Tracheal epithelial cell (primary cell): ENCODE measurements at places on chromosomes 4 and X. TPM values are rescaled to one million over a fixed set of nuclear protein-coding genes. Genes with fewer than 3 reads are reported as not detected.

The DCLK2 gene
- total RNA-seq: 0.96 TPM in 1 of 2 replicates, not detected in the other

The FREM3 gene
- total RNA-seq: under 0.01 TPM in 1 of 2 replicates, not detected in the other

The TCEAL3 gene
- total RNA-seq: 1.3 and 2.9 TPM in 2 replicates

The CTBP1 gene
- 278 and 286 TPM in 2 replicates for total RNA-seq

The ADGRG4 gene
- not detected in 2 replicates for total RNA-seq

The TCEAL5 gene
- total RNA-seq: not detected in 2 replicates

The GPM6B gene
- under 0.01 and 0.21 TPM in 2 replicates for total RNA-seq

The TRMT44 gene
- 14.7 and 22.9 TPM in 2 replicates for total RNA-seq

The PF4V1 gene
- total RNA-seq: 2.7 TPM in 1 of 2 replicates, not detected in the other

The PITX2 gene
- not detected in 2 replicates for total RNA-seq

The GYG2 gene
- total RNA-seq: not detected in 2 replicates

The SUPT20HL1 gene
- not detected in 2 replicates for total RNA-seq

The GPRASP1 gene
- total RNA-seq: 0.21 and 0.48 TPM in 2 replicates

The C4orf51 gene
- total RNA-seq: not detected in 2 replicates

The POLN gene
- total RNA-seq: 0.85 and 2.4 TPM in 2 replicates

The CBLL2 gene
- not detected in 2 replicates for total RNA-seq

The SLC4A4 gene
- under 0.01 and 1.4 TPM in 2 replicates for total RNA-seq

The STK26 gene
- total RNA-seq: 51.6 and 60.7 TPM in 2 replicates

The PNMA6F gene
- not detected in 2 replicates for total RNA-seq

The XG gene
- total RNA-seq: 0.85 and 1.9 TPM in 2 replicates

The SAGE1 gene
- total RNA-seq: not detected in 2 replicates

The MAGEA11 gene
- not detected in 2 replicates for total RNA-seq

The AFAP1 gene
- 8.7 and 27.0 TPM in 2 replicates for total RNA-seq

The GABRB1 gene
- total RNA-seq: not detected in 2 replicates

The ZAR1 gene
- not detected in 2 replicates for total RNA-seq

The CD40LG gene
- total RNA-seq: not detected in 2 replicates

The TRIM60 gene
- total RNA-seq: not detected in 2 replicates

The TRO gene
- total RNA-seq: 2.4 TPM in 1 of 2 replicates, not detected in the other

The DKK2 gene
- under 0.01 TPM in 1 of 2 replicates, not detected in the other for total RNA-seq

The CENPI gene
- total RNA-seq: 1.7 and 3.9 TPM in 2 replicates

The ZMAT1 gene
- 0.24 TPM in 1 of 2 replicates, not detected in the other for total RNA-seq

The OTUD6A gene
- not detected in 2 replicates for total RNA-seq

The NRK gene
- 3.4 TPM in 1 of 2 replicates, not detected in the other for total RNA-seq

The SLC6A8 gene
- 41.4 and 44.8 TPM in 2 replicates for total RNA-seq

The TNMD gene
- not detected in 2 replicates for total RNA-seq

The TCEAL9 gene
- 35.4 and 50.8 TPM in 2 replicates for total RNA-seq

The BTC gene
- total RNA-seq: 0.64 and 3.1 TPM in 2 replicates

The PAK3 gene
- total RNA-seq: 0.21 and 2.4 TPM in 2 replicates

The GIMD1 gene
- total RNA-seq: not detected in 2 replicates

The TMEM144 gene
- 3.9 and 5.3 TPM in 2 replicates for total RNA-seq

The PPP1R2C gene
- not detected in 2 replicates for total RNA-seq

The SSX4B gene
- not detected in 2 replicates for total RNA-seq

The CT55 gene
- not detected in 2 replicates for total RNA-seq

The NMU gene
- total RNA-seq: 4.6 and 7.9 TPM in 2 replicates

The CFAP47 gene
- under 0.01 TPM in 1 of 2 replicates, not detected in the other for total RNA-seq

The HHIP gene
- total RNA-seq: 0.96 TPM in 1 of 2 replicates, not detected in the other

The GAB3 gene
- total RNA-seq: 0.24 and 0.43 TPM in 2 replicates

The ADH1A gene
- total RNA-seq: not detected in 2 replicates

The GAGE12J gene
- total RNA-seq: not detected in 2 replicates

The TBC1D9 gene
- 19.0 and 26.5 TPM in 2 replicates for total RNA-seq

The SCD5 gene
- total RNA-seq: 3.8 and 64.8 TPM in 2 replicates

The PKD2 gene
- 9.6 and 17.4 TPM in 2 replicates for total RNA-seq

The MCF2 gene
- total RNA-seq: under 0.01 TPM in 2 replicates

The PPP2R2C gene
- 1.9 and 3.6 TPM in 2 replicates for total RNA-seq

The PASD1 gene
- not detected in 2 replicates for total RNA-seq

The BMPR1B gene
- total RNA-seq: 4.1 and 15.3 TPM in 2 replicates

The RHOH gene
- under 0.01 and 0.24 TPM in 2 replicates for total RNA-seq

The MAOA gene
- total RNA-seq: 59.8 and 243 TPM in 2 replicates
